ENCODE measurements at places on chromosomes 7 and 10.
A peak's percentile ranks its signal among the peaks of the same experiment; 100 is the strongest.

DNA sequence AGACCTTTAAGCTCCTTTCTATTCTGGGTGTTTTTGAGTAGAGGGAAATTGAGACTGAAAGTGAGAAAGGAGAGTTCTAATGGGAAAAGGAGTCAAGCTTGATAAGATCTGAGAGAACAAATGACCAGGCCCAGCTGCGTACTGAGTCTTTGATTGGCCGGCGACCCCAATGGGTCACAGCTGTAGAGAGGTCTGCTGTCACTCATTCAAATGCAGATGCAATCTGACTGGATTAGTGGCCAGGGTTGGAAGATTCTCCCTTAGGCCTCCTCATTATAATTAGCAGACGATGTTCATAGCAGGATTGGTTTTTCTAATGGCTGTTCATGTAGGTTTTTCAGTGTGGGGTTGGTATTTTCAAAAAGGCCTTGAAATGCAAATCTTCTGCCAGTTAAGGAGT, 127.2 kb upstream of the SLC25A13 start:
- no peak for DNase-seq

DNA sequence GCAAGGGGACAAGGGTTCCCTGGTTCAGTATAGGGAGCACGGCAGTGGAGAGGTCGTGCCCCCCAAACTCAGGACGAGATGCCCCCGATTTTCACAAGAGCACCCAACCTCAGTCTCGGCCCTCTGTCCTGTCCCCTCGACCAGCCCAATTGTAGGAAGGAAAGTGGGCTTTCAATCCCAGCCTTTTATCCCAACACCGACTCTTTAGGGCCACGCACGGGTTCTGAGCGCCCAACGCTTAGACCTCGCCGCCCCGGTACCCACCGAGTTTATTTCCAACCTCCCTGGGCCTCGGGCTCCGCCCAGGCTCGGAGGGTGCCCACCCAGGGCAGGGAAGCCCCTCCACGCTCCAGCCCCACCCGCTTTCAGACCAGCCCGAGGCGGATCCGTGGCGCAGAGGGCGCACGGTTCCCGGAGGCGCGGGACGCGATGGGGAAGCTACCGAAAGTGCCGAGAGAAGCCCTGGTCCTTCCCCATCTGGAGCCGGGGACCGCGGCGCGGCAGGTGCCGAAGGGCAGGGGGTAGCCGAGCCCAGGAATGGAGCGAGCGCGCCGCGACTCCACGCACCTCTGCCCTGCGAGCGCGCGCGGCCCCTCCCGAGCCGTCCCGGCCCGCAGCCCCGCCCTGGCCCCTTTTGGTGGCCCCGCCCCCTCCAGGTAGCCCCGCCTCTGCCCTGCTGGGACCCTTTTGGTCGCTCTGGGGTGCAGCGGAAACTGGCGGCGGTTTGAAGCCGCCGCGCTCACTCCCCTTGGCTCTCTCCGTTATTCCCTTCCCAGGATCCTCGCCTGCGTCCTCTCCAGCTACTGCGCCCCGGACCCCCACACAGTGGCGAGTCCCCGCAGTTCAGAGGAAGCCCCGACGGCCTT, 20.4 kb downstream of the GRID2IP start:
- DNase-seq, result peak; percentile 11

DNA sequence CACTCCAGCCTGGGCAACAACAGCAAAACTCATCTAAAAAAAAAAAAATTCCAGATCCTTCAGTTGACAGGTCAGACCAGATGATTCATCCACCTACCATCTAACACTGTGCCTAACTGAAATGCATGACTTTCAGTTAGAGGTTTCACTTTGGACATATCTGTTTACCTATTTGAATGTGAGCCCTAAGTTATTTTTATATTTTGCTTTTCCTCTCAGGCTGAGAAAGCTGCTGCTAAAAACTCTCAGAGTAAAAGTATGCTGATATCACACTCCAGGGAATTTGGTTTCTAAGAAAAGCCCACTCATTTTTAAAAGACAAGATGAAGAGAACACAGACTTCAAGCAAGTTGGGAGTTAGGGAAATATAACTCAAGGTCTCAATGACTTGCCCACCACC, 126.0 kb downstream of the SGMS1 start:
- DNase-seq, result no peak

DNA sequence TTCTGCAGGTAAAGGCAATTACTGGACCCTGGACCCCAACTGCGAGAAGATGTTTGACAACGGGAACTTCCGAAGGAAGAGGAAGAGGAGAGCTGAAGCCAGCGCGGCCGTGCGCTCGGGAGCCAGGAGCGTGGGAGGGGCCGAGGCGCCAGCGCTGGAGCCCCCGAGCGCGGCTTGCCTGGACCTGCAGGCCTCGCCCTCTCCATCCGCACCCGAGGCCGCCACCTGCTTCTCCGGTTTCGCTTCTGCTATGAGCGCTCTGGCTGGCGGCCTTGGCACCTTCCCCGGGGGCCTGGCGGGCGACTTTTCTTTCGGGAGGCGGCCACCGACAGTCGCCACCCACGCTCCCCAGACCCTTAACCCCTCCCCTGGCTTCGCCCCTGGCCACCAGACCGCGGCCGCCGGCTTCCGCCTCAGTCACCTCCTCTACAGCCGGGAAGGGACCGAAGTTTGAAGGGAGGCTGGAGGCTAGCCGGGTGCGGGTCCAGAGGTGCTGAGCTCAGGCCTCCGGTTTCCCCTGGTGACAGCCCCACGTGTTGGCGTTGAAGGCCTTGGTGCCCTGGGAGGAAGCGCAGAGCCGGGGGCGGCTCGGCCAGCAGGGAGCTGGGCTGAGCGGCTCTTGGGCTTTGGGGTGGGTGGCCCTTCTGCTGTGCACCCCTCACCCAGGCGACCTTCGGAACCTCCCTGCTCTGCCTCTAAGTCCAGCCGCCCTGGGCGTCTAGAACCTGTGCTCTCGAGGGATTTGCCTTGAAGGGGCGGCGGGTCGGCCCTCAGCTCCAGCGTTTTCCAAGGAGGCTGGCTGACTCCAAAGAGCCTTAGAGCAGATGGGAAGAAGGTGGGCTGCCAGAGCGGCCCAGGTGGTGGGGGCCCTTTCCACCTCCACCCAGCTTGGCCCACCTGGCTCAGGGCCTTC, 1.8 kb downstream of the FOXI2 start:
- peak; percentile 62 for DNase-seq

GRCh38 chr10:113822174-113822573, 31.7 kb downstream of the DCLRE1A start:
- DNase-seq, result no peak

DNA sequence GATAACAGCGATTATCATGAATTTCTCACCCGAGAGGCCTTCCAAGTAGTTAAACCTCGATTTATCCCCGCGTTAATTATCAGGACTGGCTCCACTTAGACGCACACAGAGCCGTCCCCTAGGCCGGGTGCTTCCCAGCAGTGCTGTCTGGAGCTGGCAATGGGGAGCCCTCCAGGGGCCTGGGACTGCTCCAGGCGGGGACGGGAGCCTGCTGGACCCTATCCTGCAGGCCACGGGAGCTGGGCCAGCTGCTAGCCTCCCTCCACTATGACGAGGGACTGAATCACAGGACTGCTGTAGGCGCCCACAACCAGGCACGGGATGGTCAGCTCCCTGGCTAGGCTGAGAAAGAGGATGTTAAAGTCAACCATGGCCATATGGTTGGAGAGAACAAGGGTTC, 229.1 kb downstream of the ELFN1 start:
- DNase-seq, result no peak

GRCh38 chr7:105874055-105874454, 2.3 kb downstream of the ATXN7L1 start:
- no peak for DNase-seq
